ENCODE measurements at places on chromosomes 13 and 19. TPM values are rescaled to one million over a fixed set of nuclear protein-coding genes. Genes with fewer than 3 reads are reported as not detected.

- no peak for DNase-seq
These were observed 121.6 kb downstream of the COG6 start for GRCh38 chr13:39777021-39777420.

- DNase-seq: no peak
These were observed 25.3 kb upstream of the MAB21L1 start for GRCh38 chr13:35501661-35502235.

DNA sequence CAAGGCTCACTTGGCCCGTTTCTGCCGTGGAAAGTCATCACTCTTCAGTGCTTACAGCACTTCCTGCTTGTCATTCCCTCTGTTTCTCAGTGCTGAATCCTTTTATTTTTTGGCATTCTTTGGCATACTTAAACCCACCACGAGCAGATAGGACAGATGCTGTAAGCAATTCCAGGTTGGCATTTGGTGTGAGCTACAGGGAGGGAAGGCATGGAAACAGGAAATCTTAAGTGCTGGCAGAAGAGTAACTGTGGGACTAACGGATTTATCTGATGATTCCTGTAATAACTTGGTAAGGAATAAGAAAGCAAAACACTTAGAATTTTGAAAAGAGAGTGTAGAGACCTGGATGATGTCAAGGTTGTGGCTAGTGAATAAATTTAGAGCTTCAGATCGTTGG lies 273.4 kb downstream of the GPC6 start:
- DNase-seq: no peak

GRCh38 chr19:11092181-11092538 lies 2.9 kb downstream of the LDLR start:
- peak; percentile 93 for DNase-seq

- DNase-seq: no peak
These were observed 19.5 kb downstream of the RASA3 start for GRCh38 chr13:114112826-114113322.

GRCh38 chr19:39641773-39642172 lies 13.9 kb upstream of the LGALS16 start:
- DNase-seq: no peak

DNA sequence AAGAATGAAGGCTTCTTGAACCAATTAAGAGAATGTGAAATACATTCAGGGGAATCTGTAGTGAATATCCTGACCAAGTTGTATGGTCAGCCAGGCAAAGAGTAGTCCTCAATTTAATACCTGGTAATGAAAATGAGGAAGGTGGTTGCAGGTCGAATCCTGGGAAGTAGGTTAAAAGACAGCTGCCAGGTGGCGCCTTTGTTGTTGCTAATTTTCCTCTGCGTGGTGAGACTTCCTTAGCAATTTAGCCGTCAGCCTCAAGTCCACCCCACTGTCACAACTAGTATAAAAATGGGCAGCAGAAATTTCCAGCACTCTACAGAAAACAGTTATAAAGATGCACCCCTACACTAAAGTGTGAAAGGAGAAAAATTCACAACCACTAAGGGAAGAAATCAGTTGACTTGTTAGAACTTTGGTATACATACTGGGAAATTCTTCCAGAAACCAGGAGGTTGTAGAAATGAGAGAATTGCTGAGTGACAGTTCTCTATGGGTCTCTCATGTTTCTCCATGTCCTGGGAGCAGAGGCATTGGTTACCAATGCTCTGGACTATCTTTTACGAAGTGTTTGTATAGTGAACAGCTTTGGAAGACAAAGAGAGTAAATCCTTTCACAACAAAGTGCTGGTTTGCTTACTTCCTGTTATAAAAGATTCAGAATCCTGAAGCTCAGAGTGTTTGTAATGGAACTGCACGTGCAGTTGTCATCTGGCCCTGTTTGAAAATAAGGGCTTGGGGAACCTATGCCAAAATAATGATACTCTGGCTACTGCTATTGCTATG lies 235.9 kb downstream of the NHLRC3 start:
- peak; percentile 34 for DNase-seq

GRCh38 chr19:12202250-12202649 lies 39.4 kb downstream of the ZNF136 start:
- no peak for DNase-seq

DNA sequence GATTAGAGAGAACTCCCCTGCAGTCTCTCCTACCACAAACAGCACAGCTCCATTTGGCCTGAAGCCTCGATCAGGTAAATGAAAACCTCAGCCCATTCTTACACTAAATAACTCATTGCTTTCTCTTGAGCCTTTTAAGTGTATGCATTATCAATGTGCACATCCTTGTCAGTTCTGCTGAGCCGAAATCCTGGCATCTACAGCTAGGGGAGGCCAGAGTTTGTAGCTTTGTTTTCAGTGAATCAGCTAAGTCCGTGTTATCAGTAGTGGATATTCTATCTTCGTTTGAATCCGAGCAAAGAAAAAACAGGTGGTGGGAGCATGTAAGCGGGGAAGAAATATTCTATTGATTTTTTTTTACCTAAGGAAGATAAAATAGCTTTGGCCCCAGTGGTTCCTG lies 84.4 kb downstream of the ESD start:
- no peak for DNase-seq

DNA sequence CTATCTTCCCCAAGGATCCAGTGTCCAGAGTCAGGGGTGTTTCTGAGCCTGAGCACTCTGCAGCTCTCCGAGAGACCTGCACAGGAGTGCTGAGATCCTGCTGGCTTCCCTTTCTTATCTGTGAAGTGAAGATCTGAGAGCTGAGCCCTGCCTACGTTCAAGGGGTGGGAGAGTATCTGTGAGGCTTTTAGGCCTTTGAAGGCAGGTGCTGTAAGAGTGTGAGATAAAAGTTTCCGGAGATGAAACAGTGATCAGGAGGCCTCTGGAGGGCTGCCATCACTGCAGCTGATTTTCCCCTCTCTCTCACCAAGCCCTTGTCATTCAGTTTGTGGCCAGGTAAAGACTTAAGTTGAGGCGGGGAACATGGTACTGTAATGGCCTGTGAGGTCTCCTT lies 83.1 kb downstream of the AKAP11 start:
- DNase-seq: no peak

DNA sequence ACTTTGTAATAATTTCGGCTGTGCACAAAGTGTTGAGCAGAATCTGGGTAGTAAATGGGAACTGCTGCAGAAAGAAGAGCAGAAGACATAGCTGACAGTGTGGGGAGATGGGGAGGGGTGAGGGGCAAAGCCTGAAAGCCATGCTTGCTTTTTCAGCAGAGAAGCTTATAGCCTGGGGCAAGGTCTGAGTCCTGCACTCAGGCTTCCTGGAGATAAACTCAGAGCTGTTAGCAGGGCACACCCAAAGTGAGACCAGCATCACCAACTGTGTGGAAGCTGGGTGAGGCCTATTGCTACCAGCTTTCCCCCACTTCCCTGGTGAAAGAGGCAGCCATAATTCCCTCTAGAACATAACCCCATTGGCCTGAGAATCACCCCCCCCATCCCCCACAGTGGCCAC lies 15.6 kb upstream of the LHFPL6 start:
- no peak for DNase-seq

- DNase-seq: no peak
These were observed 8.1 kb downstream of the ZNF460 start for GRCh38 chr19:57288373-57288772.

DNA sequence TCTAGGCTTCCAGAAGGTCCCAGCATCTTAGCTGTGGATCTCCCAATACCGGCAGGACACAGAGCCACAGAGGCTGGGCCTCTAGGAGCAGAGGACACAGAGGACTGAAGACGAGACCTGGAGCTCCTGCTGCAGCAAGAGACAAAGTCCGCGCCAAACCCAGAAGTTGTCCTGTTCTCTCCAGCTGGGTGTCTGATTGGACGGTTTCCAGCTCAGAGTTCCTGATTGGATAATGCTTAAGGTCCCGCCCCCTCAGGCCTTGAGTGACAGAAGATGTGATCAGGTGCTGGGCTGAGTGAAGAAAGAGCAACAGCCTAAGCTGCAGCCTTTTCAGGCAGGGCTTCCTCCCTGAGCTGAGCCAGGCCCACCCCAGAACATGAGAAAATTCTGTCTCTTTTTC lies 59.9 kb upstream of the ZNF85 start:
- no peak for DNase-seq

DNA sequence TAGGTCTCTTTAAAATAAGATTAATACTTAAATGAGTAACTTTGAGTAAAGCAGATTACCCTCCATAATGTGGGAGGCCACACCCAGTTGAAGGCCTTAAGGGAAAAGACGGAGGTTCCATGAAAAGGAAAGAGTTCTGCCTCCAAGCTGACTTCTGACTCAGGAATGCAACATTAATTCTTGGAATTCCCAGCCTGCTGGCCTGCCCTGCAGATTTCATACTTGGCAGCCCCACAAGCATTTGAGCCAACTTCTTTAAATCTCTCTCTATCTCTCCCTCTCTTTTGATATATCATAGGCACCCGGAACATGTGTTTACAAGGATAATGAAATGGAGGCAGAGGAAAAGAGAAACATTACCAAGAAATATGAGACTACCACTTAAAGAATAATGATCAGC lies 902.3 kb upstream of the MIR17HG start:
- DNase-seq: no peak

- DNase-seq: peak; percentile 57
These were observed 100.0 kb downstream of the GADD45B start for GRCh38 chr19:2575734-2576481.

GRCh38 chr13:27289011-27289665 lies 18.5 kb downstream of the RASL11A start:
- no peak for DNase-seq

DNA sequence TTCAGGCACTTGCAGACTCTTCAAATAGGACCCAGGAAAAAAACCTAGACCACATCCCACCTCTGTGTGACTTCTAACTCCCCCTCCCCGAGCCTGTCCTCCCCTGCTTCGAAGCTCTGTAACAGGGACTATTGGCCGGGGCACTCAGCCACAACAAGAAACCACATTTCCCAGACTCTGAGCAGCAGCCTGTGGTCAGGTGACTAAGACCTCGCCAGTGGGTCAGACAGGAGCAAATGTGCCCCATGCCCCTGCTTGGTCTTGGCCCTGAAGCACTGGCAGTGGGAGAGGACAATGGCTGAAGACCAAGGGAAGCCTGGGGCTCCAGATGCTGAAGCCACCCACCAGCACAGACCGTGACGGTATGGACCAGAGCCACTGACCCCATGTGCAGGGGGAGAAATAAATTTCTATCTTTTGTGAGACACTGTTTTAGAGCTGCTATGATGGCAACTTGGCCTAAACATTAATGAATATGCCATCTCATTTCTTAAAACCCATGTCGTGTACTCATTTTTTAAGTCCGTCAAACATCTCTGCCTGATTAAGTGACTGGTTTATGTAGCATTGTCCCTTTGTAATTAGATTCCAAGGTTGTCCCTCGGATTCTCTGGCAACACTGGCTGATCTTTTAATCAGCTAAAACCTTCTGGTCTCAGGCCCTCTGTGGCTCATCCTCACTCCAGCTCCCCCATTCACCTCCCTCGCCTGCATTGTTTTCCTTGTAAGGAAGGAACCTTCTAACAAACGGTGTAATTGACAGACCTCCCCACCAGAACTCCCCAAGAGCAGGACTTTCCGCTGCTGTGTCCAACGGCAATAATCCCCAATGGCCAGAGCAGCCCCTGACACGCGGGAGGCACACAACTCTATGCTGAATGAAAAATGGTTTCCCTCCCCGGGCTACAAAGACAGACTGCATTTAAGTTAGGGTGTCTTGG lies 98.4 kb downstream of the STK24 start:
- DNase-seq: peak; percentile 52

DNA sequence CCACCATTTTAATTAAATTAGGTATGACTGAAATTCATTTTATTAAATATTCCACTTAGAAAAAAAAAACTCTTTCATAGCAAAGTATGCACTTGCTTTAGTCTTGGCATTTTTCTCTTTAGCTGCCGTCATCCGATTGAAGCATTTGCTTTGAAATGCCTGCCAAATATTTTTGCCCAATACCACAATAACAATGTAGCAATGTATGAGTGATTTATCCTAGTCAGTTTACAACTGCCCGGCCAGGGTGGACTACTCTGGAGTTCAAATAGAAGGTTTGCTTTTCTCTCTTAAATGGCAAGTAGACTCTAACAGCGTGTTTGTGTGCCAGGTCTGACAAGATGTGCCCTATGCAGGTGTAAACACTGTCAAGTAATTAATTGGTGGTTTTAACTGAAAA lies 675.3 kb upstream of the SGCG start:
- no peak for DNase-seq

DNA sequence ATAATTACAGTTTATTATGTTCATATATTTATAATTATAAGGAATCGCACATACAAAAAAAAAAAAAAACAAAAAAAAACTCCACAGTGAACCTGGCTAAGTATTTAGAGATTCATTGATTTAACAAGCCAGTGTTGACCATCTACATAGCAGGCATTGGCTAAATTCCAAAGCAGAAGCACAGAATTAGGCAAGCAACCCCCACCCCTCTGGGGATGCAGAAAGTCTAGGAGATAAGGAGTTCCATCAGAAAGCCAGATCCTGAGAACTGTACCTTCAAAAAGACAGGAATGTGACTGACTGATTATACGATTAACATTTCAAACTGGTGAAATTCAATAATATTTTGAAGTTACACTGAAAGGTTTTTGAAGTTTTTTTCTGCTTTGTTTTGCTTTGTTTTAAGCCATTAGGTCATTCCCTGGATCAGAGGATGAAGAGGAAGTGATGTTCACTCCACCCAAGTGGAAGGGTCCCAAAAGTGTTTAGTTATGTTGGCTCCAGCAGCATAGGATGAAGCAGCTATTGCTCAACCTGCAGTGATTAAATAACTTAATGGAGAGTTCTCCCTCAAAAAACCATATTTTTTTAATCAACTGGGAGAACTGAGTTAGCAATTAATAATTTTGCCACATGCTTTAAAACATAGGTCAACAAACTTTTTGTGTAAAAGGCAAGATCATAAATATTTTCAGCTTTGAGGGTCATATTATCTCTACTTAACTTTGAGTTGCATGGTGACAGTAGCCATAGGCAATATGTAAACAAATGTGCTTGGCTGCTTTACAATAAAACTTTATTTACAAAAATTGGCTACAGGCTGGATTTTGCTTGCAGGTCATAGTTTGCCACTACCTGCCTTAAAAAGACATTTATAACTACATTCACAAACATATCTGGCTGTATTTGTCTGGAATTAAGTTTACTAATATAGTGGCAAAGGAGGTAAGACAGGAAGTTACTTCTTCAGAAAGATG lies 49.6 kb downstream of the DOCK9 start:
- peak; percentile 98 for DNase-seq

Gene ZNF888
- total RNA-seq: 5.2 TPM

Gene ZNF728
- total RNA-seq: not detected

Gene SELENOV
- total RNA-seq: not detected

Gene NPAS1
- total RNA-seq: under 0.01 TPM

Gene FCGBP
- total RNA-seq: under 0.01 TPM

Gene B3GLCT
- 19.0 TPM for total RNA-seq

Gene CBY2
- not detected for total RNA-seq

Gene ZNF177
- total RNA-seq: 0.60 TPM

Gene LSM7
- total RNA-seq: 79.4 TPM

Gene MBD3L2
- total RNA-seq: not detected

Gene LRFN3
- 1.3 TPM for total RNA-seq

Gene PLA2G4C
- 44.0 TPM for total RNA-seq

Gene ZNF99
- not detected for total RNA-seq

Gene PIBF1
- total RNA-seq: 14.9 TPM

Gene TDRD12
- total RNA-seq: 1.5 TPM

Gene TYROBP
- not detected for total RNA-seq
